ENCODE measurements at places on chromosomes 6 and 20. TPM values are rescaled to one million over a fixed set of nuclear protein-coding genes. Genes with fewer than 3 reads are reported as not detected.

The SLC17A3 gene
- total RNA-seq = not detected

- DNase-seq = peak; percentile 61
Measured at GRCh38 chr6:146545581-146545980, 1.9 kb downstream of the RAB32 start.

DNA sequence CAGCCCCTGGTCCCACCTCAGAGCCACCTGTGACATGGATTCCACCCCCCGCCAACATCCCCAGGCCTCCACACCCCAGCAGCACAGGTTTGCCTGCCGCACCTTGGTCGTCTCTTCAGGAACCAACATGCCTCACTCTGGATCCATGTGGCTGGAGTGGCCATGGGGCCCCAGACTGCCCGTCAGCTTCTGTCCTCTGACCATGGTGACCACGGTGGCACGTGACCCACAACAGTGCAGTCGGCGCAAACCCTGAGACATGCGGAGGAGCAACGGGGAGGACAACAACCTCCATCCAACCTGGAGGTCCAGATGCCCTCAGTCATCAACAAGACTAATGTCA lies 85.6 kb downstream of the ANKRD60 start:
- DNase-seq = no peak

DNA sequence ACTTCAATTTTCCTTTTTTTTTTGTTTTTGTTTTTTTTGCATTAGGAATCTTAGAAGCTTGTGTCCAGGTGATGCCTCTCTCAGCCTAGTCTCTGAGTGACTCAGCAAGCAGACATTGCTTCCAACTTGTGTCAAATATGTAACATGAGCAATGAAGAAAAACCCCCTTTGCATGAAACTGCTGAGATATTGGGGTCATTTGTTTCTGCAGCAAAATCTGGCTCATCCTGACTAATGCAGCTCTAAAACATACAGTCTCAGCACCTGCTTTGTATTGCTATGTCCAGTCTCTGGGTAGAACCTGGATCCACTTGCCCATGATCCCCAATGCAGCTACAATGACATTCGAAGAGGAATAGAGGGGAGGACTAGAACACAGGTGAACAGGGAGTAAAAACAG lies 55.7 kb upstream of the LRFN2 start:
- no peak for DNase-seq

- no peak for DNase-seq
Measured at GRCh38 chr6:15205321-15205720, 40.5 kb upstream of the JARID2 start.

DNA sequence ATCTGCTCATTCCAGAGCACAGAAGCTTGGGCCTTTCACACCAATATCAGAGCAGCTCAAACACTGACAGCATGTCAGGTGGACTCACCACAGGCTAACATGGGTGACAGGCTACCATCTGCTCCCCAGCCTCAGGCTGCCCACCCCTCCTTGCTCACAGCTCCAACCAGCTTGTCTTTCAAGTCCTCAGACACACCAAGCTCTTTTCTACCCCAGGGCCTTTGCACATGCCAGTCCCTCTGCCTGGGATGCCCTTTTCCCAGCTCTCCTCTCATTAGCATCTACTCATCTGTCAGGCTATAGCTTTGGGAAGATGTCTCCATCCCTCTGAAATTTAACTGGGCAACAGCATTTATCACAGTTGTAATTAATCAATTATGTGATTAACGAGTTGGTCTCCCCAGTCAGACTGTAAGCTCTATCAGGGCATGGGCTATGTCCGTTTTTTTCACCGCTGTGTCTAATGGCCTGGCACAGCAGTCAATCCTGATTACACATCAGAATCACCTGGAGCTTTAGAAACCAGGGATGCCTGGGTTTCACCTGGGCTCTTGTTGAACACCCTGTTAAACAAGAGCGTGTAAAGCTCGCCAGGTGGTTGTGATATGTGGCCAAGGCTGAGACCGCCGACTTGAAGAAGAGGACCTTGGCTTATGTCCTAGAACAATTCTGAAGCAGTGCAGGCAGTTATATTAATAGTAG lies 88.9 kb upstream of the MRPS10 start:
- no peak for DNase-seq

The LY6G6F gene
- not detected for total RNA-seq

The SLC9A8 gene
- total RNA-seq = 10.4 TPM
